Head of caudate nucleus (tissue), 42 donors: ENCODE measurements at places on chromosomes 6 and 20.

DNA sequence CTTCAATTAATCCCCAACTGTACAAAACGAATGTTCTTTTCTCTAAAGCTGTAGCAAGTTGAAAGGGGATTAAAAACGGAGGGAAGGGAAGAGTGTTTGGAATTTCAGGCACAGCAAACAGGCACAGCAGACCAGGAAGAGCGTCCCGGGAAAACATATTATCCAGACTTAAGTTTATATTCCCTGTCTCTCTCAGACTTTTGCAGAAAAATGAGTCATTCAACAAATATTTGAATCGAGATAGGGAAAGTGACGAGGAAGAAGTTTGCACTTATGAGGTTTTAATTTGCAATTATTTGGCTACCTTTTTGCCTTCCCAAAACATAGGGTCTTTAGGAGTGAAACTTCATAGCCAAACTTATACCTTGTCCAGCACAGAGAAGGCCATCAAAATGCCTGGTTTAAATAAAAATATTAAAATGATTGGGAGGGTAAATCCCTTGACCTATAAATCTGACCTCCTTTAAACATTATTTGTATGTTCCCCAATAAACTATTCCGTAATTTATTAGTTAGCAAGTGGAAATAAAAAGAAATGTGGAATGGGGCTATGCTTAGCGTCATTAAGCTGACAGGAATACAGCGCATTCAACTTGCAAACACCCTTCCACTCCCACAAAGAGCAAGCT, 16.0 kb downstream of the HFE start:
- DNase-seq: no peak

GRCh38 chr6:35177157-35177556, 36.0 kb upstream of the TCP11 start:
- DNase-seq: no peak

GRCh38 chr6:11423667-11424066, 113.9 kb upstream of the TMEM170B start:
- no peak for DNase-seq

DNA sequence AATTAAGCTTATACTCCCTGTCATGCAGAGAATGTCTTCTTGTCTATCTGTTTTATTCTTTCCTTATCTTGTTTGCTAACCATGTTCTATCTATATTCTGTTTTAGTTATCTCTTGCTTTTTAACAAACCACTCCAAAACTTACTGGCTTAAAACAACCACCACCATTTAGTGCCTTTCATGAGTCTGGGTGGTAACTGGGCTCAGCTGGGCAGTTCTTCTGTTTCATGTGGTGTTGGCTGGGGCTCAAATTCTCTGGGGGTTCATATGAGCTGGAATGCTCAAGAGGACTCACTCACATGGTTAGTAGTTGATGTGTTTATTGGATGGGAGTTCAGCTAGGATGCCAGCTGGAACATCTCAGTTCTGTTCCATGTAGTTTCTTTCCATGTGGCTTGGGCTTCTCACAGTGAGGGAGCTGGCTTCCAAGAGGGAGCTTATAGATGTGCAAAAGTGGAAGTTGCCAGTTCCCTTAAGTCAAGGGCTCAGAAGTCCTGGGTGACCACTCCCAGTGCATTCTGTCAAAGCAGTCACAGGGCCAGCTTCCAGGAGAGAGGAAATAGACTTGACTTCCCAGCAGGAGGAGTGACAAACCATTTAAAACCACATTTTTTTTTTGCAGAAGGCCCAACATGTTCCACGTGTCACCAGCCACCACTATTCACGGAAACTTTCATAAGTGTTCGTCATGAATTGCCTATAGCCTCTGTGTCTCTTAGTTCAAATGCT, 70.4 kb downstream of the PLCB4 start:
- DNase-seq: no peak

DNA sequence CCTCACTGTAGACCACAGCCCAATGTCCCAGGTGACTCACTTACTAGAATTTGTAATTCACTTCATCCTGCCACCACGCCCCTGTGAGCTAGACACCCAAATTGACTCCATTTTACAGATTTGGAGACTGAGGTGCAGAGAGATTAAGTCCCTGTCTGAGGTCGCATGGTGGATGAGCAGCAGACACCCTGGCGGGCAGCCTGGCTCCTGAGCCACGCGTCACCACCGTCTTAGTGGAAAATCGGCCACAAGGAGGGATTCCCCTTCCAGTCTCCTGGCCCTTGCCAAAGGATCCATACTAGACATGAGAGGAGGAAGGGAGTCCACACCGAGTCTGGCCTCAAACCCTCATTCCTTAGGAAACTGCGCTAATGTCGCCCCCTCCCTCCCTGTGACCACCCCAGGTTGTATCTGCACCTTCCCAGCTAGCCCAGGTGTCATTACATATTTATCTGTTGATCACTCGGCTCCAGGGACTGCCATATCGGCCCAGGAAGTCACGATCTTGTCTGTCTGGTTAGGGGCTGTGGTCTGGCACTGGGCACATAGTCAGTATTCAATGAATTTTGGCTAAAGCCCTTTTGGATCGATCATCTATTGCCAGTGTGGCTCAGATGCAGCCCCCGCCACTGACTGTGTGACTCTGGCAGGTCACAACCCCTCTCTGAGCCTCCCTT, 25.7 kb upstream of the PTGIS start:
- no peak for DNase-seq

- DNase-seq: no peak
Observed at GRCh38 chr6:40700006-40700580, 112.9 kb upstream of the LRFN2 start.
